ENCODE measurements at places on chromosomes 1 and 21.

- no peak for DNase-seq
These were observed 98.6 kb upstream of the PPP2R5A start for GRCh38 chr1:212186427-212187207.

DNA sequence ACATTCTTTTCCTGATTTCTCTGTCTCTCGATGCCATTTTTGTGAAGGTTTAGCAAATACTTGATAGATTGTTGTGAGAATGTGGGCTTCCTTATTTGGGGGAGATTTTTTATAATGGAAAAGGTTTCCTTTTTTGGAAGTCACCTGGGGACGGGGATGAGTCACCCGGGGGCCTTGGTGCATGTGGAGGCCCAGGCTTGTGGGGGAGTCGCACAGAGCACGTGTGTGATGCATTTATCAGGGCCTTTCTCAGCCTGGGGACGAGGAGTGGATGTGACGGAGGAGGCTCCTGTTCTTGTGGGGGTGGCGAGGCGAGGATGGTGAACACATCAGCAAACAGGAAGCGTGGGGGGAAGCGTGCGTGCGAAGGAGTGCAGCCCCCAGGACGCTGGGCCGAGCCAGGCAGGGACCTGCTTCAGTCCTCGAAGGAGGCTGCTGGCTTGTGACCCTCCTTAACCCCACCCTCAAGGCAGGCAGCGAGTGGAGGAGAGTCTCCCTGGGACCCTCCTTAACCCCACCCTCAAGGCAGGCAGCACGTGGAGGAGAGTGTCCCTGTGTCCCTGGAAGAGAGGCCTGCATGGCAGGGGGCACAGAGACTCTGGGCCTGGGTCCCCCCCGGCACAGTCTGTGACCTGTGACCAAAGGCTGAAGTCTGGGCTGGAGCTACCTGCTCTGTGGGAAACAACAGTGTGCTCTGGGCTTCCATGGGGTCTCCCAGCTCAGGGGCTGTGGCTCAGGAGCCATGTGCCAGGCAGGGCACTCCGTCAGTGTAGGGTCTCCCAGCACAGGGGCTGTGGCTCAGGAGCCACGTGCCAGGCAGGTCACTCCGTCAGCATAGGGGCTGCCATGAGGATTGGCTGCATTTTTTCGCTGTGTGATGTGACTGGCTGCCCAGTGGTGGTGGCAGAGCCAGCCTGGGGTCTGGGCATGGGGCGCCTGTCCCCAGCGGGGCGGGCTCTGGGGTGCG lies 57.2 kb downstream of the AGPAT3 start:
- DNase-seq = no peak

DNA sequence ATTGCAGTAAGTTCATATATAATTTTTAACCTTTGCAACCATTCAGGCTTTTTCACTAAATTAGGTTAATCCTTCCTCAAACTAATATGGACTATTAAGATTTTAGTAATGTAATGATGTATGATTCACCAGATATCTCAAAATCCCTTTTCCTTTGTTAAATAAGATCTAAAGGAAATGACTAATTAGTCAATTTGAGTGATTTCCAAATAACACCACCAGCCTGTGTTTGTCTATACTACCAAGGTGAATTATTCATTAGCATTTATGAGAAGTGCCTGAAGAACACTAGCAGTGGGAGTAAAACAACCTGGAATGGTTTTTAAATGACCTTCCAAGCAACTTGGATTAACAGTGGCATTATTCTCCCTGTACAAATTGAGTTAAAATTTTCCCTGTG lies 670.6 kb upstream of the PKN2 start:
- no peak for DNase-seq

GRCh38 chr1:41399145-41399795 lies 38.0 kb downstream of the FOXO6 start:
- DNase-seq = peak; percentile 86

DNA sequence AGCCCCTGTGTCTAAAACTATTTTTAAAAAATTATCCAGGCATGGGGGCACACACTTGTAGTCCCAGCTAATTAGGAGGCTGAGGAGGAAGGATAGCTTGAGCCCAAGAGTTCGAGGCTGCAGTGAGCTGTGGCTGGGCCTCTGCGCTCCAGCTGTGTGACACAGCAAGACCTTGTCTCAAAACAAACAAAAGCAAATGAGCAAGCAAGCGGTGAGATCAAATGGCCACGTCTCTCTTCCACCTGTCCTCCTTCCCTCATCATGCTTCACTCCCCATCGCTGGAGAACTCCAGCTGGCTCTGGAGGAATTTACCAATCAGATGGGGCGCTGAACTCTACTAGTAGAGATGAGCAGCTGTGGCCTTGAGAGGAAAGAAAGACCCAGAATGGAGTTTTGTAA lies 14.0 kb upstream of the REN start:
- DNase-seq = no peak

- DNase-seq = no peak
These were observed 12.7 kb downstream of the CDCA8 start for GRCh38 chr1:37704966-37705365.

- no peak for DNase-seq
These were observed 21.3 kb upstream of the GNPAT start for GRCh38 chr1:231219422-231220401.

DNA sequence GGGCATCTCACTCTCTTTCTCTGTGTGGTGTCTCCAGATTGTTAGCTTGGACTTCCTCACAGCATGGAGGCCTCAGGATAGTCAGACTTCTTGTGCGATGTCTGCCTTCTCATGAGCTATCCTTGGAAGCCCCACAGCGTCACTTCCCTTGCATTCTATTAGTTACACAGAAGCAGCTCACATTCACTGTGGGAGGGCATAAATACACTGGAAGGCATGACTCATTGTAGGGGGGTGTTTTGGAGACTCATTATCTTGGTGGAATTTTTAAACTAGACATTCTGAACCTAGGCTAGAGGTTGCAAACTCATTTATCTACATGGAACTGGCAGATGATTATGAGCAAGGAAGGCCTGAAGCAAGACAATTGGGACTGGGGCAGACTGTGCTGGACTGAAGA lies 21.4 kb upstream of the FASLG start:
- no peak for DNase-seq

DNA sequence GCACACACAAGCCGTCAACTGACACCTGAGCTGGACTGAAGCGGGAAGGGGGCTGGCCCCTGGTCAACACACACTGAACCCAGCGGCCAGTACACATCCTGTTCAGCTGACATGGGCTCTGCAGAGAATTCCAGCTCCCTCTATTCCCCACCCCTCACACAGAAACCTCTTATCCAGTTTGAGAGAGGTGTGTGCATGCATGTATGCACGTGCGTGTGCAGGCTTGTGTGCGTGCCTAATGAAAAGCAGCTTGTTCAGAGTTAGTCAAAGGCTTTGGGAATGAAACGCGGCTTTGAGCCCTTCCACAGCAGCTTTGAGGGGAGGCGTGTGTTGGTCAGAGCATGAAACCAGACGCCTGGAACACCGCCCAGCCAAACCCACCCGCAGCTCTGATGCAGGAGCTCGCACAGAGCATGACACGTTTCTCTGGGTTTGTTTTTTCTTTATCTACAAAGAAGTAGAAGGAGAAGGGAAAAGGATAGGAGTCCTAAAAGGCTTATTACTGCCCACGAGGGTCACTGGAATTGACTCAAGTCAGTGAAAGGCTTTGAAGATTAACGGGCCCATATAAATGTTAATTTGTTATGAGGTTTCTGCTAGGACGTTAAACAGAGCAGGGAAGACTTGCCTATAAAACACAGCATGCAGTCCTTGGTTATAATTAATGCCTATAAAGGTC lies 184.2 kb downstream of the ETS2 start:
- DNase-seq = no peak

DNA sequence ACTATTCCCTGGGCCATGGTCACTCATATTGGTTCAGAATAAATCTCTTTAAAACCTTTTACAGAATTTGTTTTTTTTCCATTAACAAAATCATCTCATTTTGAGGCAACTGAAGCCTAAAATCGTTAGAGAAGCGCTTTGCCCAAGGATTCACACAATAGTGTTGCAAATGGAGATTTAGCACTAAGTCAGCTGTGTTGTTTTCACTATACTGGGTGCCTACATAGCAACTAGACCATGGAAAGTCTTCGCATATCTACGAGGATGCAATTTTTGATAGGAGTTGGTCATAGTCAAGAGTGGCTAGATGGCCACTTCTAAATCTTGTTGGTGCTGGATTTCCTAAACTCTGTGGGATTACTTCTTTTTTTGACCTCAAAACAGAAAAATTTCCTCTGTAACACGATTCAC lies 530 bp upstream of the TIPRL start:
- DNase-seq = no peak

GRCh38 chr1:30988045-30988444 lies 77.5 kb downstream of the PUM1 start:
- no peak for DNase-seq

DNA sequence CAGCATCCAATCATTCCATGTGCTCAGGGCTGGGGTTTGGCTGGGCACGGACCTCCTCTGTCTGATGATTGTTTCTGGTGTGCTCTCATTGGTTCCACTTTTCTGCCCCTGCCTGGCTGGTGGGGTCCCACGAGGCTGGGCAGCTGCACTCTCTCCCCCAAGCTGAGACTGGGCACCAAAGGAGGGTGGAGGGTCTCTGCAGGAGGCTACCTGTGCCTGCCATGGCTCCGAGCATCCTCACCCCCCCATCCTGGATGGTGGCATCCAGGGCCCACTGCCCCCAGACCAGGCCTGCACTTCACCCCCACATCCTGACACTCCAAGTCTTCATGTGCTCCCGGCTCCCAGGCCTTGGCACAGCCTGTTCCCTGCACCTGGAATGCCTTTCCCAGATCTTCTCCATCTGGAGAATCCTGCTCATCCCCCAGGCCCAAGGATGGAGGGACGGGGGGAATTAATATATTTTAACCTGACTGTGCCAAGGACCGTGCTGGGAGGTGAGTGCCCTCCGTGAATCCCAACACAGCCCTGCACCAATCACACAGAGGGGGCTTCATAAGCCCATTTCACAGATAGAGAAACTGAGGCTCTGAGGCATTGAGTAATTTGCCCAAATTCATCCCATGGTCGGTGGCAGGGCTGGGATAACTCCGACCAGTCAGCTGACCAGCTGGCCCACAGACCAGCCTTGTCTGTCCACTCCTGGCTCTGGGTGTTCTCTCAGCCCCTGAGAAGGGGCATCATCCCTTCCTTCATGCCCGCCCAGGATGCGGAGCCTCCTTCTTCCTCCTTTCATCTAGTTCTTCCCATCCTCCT lies 403.4 kb downstream of the MATN1 start:
- no peak for DNase-seq

- no peak for DNase-seq
These were observed 92.3 kb downstream of the PDE9A start for GRCh38 chr21:42745511-42746239.

GRCh38 chr1:161076410-161076809 lies 6.7 kb upstream of the ARHGAP30 start:
- no peak for DNase-seq
